Activated CD4-positive, CD25-positive, alpha-beta regulatory T cell treated with anti-CD3 and anti-CD28 coated beads, Interleukin-2, amount 50 U/mL, for 16 hours (primary cell): ENCODE measurements at places on chromosomes 3 and 15.
A peak's percentile ranks its signal among the peaks of the same experiment; 100 is the strongest.

DNA sequence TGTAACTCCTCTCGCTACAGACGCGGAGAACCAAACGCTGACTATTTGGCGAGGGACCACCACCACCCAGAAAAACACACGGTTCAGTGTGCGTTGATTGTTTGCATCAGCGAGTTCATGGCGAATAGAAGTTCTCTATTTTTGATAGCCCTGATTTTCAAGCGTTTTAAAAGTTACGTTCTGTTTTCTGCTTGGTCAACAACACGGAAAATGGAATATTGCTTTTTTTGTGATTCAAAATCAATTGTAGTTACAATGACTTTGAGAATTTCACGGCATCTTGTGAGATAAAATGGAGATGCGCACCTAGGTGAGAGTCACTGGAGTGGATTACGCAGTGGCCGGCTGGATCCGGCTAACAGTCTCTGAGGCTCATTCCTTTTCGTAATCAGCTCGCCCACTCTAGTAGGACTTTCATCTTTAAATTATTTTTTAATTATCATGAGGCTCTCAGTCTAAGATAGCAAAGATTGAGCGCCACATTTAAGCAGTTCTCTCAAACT, 54.8 kb downstream of the CCDC54 start:
- no peak for DNase-seq

DNA sequence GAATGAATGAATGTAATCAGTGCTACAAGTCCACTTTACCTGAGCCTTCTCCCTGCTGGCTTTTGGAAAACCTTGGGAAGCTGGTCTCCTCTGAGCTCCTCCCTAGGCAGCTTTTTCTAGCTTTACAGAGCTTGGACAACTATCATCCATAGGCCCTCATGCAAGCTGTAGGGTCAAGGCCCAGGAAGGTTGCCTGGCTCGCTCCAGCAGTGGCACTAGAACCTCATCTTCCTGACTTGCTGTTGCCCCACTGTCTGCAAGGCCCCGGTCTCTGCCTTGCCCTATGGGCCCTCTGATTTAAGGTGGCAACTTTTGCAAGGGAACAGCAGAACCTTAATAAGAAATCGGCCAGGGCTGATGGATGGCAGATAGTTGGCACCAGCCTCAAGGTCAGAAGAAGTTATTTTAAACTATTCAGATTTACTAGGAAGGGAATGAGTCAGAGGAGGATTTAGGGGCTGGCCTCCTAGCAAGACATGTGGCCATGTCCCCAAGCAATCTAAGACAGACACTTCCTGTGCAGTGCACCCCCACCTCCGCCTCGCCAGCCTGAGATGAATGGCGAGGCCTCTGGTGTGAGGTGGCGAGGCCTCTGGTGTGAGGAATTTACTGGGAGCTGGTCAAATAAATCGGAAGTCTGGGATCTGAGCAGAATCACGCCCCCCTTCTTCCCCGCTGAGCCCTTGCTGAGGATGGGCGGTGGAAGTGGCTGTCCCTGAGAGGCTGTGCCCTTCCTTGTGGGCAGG, 180.8 kb downstream of the MEGF11 start:
- no peak for DNase-seq

DNA sequence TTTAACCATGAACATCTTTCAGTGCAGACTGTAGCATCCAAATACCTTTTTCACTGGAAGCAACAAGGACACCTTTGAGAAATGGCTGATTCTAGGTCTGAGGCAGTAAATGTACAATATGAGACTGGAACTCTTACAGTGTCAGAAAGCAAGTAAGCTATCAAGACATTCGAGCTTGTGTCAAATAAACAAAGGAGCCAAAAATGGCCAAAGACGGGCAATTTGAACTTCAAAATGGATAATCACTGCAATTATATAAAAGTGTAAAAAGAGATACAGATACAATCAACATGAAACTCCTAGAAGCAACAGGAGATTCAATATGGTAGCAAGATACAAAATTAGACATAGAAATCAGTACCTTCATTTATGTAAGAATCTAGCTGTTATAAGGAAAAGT, 138.5 kb upstream of the CCDC54 start:
- DNase-seq: no peak

DNA sequence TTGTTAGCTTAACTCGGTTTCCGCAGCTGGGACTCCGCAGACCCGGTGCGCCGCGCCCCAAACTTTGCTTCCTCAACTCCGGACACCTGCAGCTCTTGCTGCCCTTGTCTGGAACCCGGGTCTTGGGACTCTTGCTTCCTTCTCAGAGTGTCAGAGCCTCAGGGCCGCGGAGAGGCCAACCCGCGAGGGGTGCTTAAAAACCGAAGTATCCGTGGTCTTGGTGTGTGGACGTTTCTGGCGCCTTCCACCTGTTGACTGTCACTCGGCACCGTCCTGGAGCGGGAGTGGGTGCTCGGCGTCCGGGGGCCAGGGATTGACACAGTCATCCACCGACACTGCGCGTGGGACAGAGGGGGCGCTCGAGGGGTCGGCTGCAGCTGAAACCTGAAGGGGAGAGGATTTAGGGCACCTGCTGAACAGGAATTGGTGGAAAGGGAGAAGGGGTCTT, 386 bp downstream of the SQOR start:
- peak; percentile 37 for DNase-seq

GRCh38 chr15:69718916-69719315, 266.3 kb downstream of the RPLP1 start:
- DNase-seq: no peak
